ENCODE measurements at places on chromosomes 6 and 20. TPM values are rescaled to one million over a fixed set of nuclear protein-coding genes. Genes with fewer than 3 reads are reported as not detected.
A peak's percentile ranks its signal among the peaks of the same experiment; 100 is the strongest.

DNA sequence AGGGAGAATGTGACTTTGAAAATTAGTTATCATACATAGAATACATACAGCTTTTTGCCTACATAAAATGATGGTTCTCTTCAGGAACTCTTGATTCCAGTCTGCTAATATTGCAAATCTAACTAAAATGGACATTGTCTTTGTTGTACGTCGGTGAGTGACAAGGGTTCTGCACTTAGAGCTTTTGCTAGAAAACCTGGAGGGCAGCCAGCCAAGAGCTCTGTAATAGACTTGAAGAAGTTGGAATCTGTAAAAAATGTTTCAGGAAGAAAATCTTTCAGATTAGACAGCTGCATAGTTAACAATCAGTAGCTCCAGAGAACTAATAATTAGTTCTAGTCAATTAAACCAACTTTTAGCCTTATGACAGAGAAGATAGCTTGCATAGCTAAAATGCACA, 138.3 kb downstream of the FLRT3 start:
- H3K4me3 ChIP-seq: no peak overlapping the region
- H3K4me1 ChIP-seq: peaks cover 8% of the 10 kb centered on the region
- no peaks in the 10 kb centered on the region for H3K36me3 ChIP-seq
- no peak overlapping the region for H3K27ac ChIP-seq
- H3K27me3 ChIP-seq: no peaks in the 10 kb centered on the region

DNA sequence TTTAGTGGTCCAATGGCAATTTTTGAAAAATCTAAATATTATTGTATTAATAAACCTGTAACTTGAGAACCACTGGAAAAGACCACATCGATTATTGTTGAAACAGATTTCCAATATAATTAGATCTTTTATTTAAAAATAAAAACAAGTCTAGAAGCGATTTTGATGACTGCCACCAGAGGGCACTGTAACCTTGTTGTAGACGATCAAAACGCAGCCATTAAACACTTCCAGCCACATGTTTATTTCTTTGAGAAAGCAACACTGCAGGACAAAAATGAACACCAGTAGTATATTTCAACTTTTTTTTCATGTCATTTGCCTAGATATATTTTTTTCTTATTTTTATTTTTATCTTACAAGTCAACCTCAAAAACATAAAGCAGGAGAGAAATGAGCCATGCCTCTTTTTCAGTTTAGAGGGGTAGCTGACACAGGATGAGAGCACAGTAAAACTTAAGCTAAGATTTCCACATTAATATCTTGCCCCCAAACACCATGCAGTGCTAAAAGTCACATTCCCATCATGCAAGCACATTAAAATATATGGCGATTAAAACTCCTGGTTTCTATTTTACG, 115.4 kb downstream of the OPRM1 start:
- DNase-seq: peak; percentile 77
- no peak overlapping the region for H3K27ac ChIP-seq
- no peaks in the 10 kb centered on the region for H3K36me3 ChIP-seq
- H3K4me3 ChIP-seq: no peak overlapping the region
- peaks cover 7% of the 10 kb centered on the region for H3K4me1 ChIP-seq
- no peaks in the 10 kb centered on the region for H3K27me3 ChIP-seq

- no peak for DNase-seq
- H3K4me3 ChIP-seq: no peak overlapping the region
- H3K27me3 ChIP-seq: no peaks in the 10 kb centered on the region
- no peaks in the 10 kb centered on the region for H3K4me1 ChIP-seq
Observed at GRCh38 chr6:126633373-126633772, 293.5 kb downstream of the CENPW start.

Gene NRSN1
- total RNA-seq: 0.19 TPM

Gene CRISP2
- not detected for total RNA-seq

Data from neural progenitor cell (in vitro differentiated cells).